ENCODE measurements at places on chromosomes 6 and 20.

GRCh38 chr20:61849822-61850221 lies 215.9 kb downstream of the TAF4 start:
- no peak for DNase-seq

DNA sequence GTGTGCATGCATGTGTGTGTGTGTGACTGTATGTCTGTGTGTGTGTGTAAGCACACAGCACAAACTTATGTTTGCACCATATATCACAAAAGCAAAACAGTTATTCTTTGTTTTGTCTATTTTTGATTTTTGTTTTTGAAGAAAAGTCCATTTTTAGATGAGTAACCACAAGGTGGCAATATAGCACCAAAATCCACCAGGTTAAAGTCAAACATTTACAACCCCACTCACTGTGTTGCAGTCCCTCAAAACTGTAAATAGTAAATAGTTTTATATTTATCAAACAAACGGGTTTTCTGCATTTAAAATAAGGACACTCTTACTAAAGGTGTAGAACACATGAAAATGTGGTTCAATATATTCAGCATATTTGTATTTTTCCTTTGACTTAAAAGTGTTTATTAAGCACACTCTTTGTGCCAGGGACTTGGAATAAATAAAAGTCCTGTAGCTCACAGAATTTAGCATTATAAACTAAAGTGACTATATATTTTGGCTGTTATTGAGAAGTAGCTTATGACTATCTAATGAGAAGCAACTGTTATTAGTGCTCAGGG lies 118.5 kb downstream of the GFRAL start:
- DNase-seq, result no peak

- DNase-seq, result no peak
Measured at GRCh38 chr6:63348836-63349235, 29.1 kb upstream of the LGSN start.

- DNase-seq, result no peak
Measured at GRCh38 chr20:23161968-23162696, 76.0 kb upstream of the CD93 start.
